B cell (primary cell): ENCODE measurements at places on chromosomes 7 and 10. TPM values are rescaled to one million over a fixed set of nuclear protein-coding genes. Genes with fewer than 3 reads are reported as not detected.

DNA sequence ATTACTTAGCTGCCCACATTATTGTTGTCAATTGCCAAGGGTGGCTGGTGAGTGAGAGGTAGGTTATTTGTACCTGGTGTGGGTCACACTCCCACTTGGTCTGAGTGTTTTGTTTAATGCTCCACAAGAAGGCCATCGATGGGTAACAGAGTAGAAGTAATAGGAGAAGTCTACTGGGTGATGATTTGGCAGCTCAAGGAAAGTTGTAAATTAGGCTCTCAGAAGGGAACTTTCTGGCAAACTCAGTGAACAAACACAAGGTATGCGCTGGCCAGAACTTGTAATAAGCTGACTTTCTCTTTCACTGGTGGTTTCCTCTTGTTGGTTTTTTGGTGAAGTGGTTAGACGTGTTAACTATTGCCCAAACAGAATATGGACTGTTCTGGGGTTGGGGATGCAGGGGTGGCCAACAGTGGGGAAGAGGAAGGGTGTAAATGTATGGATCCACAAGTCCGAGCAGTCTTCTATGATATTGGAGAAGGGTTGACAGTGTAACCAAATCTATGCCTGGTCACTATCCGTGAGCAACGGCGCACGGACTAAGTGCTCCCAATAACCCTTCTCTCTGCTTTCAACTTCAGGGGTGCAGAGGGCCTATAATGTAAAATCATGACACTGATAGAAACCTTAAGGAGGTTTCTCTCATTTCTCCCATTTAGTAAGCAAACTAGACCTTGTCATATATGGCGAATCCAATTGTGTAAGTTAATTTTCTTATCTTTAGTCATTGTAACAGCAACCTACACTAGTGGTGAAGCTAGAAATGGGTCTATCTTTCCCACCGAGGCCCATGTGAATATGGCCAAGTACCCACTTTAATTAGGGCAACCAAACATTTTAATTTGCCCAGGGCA, 212.8 kb downstream of the PTEN start:
- H3K4me1 ChIP-seq: peaks cover 34% of the 10 kb centered on the region
- no peak overlapping the region for H3K27ac ChIP-seq

Gene C10orf143
- 9.1 and 12.3 TPM in 2 replicates for total RNA-seq

Gene SPACDR
- total RNA-seq: 2.9 and 3.7 TPM in 2 replicates

- H3K36me3 ChIP-seq: no peaks in the 10 kb centered on the region
- H3K27ac ChIP-seq: no peak overlapping the region
These were observed 20.6 kb upstream of the RASSF4 start for GRCh38 chr10:44938956-44939355.

GRCh38 chr10:125014836-125015355, 73.0 kb downstream of the ZRANB1 start:
- no peaks in the 10 kb centered on the region for H3K36me3 ChIP-seq
- no peaks in the 10 kb centered on the region for H3K4me1 ChIP-seq
- no peaks in the 10 kb centered on the region for H3K27me3 ChIP-seq
- H3K27ac ChIP-seq: no peak overlapping the region
- H3K4me3 ChIP-seq: no peak overlapping the region

DNA sequence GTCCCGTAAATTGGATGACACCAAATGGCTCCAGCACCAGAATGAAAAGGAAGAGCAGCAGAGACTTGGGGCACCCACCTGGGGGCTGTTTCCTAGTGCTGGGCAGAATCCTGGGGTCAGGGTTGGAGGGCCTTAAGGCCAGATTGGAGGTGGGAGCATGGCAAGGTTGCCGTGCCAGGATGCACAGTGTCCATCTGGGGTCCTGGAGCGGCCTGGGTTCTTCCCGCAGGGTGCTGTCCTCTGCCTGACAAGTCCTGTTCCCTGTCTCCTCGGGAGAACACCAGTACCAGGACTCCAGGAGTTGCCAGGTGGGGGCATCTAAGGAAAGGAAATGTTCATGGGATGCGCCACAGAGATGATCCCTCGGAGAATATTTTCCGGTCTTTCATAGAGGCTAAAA, 42.8 kb downstream of the MGMT start:
- no peak for DNase-seq
- H3K27ac ChIP-seq: no peak overlapping the region
- H3K4me1 ChIP-seq: no peaks in the 10 kb centered on the region
- no peaks in the 10 kb centered on the region for H3K36me3 ChIP-seq

DNA sequence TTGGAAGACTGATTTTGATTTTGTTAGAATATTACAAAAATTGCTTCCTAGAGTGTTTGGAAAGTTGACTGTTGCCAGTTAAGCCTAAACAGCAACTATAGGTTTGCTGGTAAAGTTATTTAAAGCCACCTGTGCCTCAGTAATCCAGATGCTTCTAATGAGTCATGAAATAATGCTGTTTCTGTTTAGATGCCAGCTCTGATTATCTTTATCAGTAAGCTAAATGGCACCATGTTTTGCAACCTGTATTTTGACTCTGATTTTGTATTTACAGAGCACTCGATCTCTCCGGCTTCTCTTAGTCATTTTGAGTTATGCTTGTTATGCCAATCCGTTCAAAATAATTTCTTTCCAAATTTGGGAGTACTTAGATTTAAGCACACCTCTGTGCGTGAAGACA, 366.1 kb downstream of the EXOC4 start:
- H3K4me3 ChIP-seq: no peak overlapping the region
- no peak for DNase-seq
- no peaks in the 10 kb centered on the region for H3K36me3 ChIP-seq

DNA sequence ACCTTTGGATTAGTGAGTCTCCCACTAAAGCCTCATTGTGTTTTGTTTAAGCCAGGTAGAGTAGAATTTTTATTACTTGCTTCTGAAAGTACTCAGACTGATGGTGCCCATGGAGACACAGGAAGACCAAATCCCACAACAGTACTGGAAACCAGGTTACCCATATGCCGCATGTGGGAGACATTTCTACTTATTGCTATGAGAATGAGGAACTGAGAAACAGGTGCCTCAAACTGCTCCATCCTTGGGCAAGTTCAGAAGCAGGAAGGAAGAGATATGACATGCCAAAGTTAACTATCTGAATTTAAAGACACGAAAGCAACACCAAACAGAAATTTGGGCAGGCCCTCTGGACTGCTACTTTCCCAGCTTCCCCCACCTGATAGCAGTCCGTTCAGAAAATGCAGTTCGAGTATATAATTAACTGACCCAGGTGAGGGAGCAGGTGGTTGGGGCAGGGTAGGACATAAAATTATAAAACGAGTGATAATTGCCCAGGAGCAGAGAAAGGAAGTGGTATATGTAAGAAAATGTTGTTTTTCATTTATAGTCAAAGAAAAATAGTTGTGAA, 382.3 kb upstream of the MTPN start:
- DNase-seq: peak; percentile 48
- H3K27ac ChIP-seq: peak overlapping the region; percentile 47
- H3K4me1 ChIP-seq: peaks cover 15% of the 10 kb centered on the region
- H3K27me3 ChIP-seq: no peaks in the 10 kb centered on the region
- H3K4me3 ChIP-seq: no peak overlapping the region
- no peaks in the 10 kb centered on the region for H3K36me3 ChIP-seq

Gene STRIP2
- 0.39 and 0.79 TPM in 2 replicates for total RNA-seq

DNA sequence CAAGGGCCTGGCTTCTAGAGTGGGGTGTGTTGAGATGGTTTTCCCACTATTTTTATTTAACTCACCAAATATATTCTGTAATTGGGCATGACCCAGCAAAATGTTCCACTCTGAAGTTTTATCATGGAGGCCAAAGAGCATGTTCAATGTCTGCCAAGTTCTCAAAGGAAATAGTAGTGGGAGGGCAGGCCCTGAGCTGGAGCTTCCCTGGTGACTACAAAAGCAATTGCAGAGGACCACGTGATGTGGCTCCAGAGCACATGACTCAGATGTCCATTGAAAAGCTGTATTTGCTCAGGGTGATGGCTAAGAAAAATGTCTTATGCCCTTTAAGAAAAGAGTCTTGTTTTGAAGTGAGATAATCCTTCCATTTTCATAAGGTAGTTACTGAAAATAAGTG, 1024.8 kb downstream of the LRMDA start:
- H3K4me3 ChIP-seq: no peak overlapping the region
- H3K27ac ChIP-seq: no peak overlapping the region
- no peaks in the 10 kb centered on the region for H3K27me3 ChIP-seq
- H3K4me1 ChIP-seq: no peaks in the 10 kb centered on the region
- no peak for DNase-seq

Gene SLC26A5
- not detected in 2 replicates for total RNA-seq

DNA sequence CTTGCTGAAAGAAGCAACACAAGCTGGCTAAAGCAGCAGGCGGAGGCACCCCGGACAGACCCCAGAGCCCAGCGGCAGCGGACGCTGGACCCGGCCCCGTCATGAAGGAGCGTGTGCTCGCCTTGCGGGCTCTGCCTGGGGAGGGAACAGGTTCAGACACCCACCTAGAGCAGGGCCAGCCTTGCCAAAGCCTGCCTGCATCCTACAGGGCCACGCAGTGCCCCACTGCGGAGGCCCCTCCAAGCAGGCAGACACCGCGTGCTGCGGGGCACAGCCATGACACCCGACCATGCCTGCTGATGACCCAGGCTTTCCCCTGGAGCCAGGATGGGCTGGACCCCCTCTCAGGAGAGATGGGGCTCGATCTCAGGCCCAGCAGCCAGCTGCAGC, 91.7 kb downstream of the MAD1L1 start:
- H3K4me3 ChIP-seq: no peak overlapping the region
- H3K4me1 ChIP-seq: peaks cover 5% of the 10 kb centered on the region
- DNase-seq: no peak
- H3K27me3 ChIP-seq: no peaks in the 10 kb centered on the region
- H3K36me3 ChIP-seq: no peaks in the 10 kb centered on the region
- no peak overlapping the region for H3K27ac ChIP-seq

DNA sequence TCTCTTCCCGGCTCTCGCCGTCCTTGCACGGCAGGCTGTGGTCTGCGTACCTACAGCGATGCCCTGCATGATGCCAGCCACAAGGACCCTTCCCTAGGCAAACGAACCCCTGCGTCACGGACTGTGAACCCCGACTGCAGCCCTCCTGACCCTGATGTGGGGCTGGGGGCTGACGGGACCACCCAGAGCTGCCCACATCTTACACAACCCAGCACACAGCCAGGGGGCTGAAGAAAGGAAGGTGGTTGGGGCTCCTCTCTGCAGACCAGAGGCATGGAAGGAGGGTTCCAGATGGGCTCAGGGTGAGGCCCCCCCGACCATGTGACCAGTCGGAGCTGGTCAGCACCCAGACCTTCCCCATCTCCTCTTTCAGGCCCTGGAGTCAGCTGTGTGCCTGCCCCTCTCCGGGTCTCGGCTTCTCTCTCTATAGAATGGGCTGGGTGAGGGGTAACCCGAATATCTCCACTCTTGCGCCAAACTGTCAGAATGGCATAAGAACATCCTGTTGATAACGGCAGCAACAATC, 41.4 kb downstream of the EBF3 start:
- H3K27me3 ChIP-seq: no peaks in the 10 kb centered on the region
- no peak overlapping the region for H3K27ac ChIP-seq
- no peaks in the 10 kb centered on the region for H3K4me1 ChIP-seq

Gene SUGCT
- 0.86 and 2.6 TPM in 2 replicates for total RNA-seq

Gene PRR15
- total RNA-seq: not detected in 2 replicates

DNA sequence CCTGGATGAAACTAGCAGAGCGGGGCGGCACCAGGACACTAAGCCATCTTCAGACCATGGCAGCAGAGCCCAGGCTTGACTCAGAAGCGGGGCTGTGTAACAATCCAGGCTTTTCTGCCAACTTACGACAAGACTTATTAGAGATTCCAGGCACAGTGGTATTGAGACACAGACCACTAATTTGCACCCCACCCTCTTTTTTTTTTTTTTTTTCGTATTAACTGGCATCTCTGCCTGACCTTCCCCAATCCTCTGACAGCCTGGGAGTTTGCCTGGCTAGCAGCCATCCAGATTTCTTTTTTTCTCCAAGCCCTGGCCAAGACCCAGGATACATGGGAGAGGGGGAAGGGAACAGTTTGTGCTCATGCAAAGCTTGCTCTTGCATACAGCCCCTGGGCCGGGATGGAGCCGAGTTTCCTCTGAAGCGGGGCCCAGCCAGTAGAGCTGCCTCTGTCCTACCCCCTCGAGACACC, 182.4 kb downstream of the PLXNA4 start:
- DNase-seq: no peak
- H3K4me3 ChIP-seq: no peak overlapping the region
- no peaks in the 10 kb centered on the region for H3K36me3 ChIP-seq
- no peak overlapping the region for H3K27ac ChIP-seq

DNA sequence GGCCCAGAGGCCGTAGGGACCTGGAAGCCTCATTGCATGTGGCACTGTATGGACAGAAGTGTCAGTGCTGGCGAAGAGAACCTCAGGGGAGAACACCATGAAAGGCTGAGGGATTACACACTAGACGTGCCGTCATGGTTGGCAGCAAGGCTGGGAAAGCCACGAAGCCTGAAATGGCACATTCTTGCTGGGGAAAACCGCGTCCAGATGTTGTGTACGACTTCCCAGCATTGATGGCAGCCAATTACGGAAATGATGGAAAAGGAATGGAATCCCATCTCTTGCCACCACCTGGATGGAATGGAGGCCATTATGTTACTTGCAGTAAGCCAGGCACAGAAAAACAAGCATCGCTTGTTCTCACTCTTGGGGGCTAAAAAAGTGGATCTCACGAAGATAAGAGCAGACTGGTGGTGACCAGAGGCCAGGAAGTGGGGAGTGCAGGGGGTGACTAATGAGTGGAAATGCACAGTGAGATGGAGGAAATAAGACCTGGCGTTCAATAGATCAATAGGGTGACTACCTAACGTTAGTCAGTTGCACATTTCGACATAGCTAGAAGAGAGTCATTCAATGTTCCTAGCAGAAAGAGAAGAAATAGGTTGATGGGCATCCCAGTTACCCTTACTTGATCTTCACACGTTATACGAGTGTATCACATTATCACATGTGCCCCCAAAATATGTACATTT, 14.6 kb upstream of the PWWP2B start:
- peaks cover 6% of the 10 kb centered on the region for H3K4me1 ChIP-seq
- no peaks in the 10 kb centered on the region for H3K27me3 ChIP-seq
- no peak for DNase-seq
- H3K4me3 ChIP-seq: no peak overlapping the region

- H3K4me1 ChIP-seq: no peaks in the 10 kb centered on the region
- no peaks in the 10 kb centered on the region for H3K27me3 ChIP-seq
- no peak overlapping the region for H3K27ac ChIP-seq
- H3K4me3 ChIP-seq: no peak overlapping the region
- H3K36me3 ChIP-seq: no peaks in the 10 kb centered on the region
These were observed 97.8 kb upstream of the PRPS1L1 start for GRCh38 chr7:18125476-18125875.

Gene NYAP1
- total RNA-seq: not detected in 2 replicates

Gene NOD1
- 28.8 and 31.2 TPM in 2 replicates for total RNA-seq

Gene ALOX5
- total RNA-seq: 351 and 354 TPM in 2 replicates

Gene CTAGE8
- 1.3 and 1.4 TPM in 2 replicates for total RNA-seq

Gene MOGAT3
- not detected in 2 replicates for total RNA-seq

GRCh38 chr7:2299131-2299829, 15.0 kb downstream of the SNX8 start:
- no peaks in the 10 kb centered on the region for H3K36me3 ChIP-seq
- H3K4me3 ChIP-seq: peak overlapping the region; percentile 39
- peak overlapping the region; percentile 84 for H3K27ac ChIP-seq
- H3K27me3 ChIP-seq: no peaks in the 10 kb centered on the region
- H3K4me1 ChIP-seq: peaks cover 58% of the 10 kb centered on the region

DNA sequence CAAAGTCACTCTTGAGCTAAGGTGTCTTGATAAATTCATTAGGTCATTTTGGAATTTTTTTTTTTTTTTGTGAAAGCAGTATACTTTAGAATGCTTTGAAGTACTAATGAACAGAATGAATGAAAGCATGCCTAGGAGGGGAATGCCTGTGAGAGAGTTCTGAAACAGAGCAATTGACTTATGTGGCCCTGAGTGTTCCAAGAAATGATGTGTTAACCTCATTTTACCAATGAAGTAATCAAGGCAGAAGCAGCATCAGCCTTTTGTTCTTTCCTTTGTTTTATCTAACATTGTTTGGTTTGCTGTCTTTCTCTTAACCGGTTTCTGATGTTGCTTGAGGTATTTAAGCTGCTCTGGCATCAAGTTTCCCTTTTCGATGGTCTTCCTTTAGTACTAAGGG, 154.6 kb upstream of the HGF start:
- no peak for DNase-seq
- no peak overlapping the region for H3K4me3 ChIP-seq
- H3K4me1 ChIP-seq: no peaks in the 10 kb centered on the region
- no peaks in the 10 kb centered on the region for H3K36me3 ChIP-seq
